Muscle of back (tissue), 13 donors: ENCODE measurements at places on chromosomes 4 and X. TPM values are rescaled to one million over a fixed set of nuclear protein-coding genes. Genes with fewer than 3 reads are reported as not detected.

DNA sequence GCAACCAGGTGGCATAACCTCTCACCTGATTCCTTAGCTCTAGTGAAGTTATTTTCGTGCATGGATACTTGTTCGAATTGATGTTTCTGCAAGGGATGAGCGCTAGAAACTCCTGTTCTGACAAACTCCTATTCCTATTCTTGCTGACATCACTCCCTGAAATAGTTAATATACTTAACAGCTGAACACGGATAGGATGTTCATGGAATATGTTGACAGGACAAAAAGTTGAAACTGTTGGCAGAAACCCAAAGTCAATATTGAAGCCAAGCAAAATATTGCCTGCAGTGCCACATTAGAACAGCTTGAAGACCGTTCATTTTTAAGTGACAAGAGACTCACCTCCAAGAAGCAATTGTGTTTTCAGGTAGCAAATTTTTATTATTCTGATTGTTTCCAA is at the start of gene KLKB1:
TSS of gene KLKB1 (plus strand) at position 287 of the 400 bp plus-strand sequence. CDS start 689 bp downstream, outside the sequence.
- no peak for DNase-seq

DNA sequence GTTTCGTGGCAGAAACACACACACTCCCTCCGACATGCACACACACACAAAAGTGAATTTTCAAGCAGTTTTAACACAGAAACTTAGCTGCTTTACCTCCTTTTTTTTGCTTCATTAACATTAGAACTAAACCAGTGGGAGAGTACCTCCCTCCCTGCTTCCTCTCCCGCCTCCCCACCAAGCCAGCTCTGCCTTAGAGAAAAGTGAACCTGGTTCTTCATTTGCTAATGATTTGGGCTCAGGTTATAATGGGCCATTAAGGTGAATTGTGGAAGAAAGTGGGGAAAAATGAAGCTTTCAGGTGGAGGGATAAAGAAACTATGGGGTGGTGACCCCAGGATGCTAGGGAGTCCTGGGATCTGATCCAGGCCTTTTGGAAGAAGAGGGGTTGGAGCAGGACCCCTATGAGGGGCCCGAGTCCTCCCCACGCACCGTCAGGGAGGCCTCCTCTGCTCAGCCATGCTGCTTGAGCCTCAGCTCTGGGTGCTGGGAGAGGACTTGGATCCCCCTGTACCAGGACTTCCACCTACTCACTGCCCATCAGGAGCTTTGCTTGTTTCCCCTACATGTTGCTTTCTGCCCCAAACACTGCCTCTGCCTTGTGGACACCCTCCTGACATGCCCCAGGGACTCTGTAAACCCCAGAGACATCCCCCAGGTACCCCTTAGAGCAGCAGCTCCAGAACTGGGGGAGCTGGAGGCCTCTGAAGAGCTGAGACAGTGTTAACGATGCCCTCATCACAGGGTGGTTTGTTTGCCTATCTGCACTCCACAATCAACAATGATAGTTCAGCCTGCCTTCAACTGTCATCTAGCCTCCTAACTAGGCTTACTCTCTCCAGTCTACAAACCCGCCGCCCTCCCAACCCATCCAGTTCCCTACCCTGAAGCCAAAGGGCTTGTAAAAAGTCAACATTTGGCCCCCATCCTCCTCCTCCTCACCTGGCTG is 6.5 kb upstream of the JADE1 start:
- no peak for DNase-seq

GRCh38 chr4:101393256-101393655 is 45.9 kb upstream of the PPP3CA start:
- DNase-seq: no peak

GRCh38 chrX:42094218-42094617 is 170.9 kb upstream of the CASK start:
- DNase-seq: no peak

DNA sequence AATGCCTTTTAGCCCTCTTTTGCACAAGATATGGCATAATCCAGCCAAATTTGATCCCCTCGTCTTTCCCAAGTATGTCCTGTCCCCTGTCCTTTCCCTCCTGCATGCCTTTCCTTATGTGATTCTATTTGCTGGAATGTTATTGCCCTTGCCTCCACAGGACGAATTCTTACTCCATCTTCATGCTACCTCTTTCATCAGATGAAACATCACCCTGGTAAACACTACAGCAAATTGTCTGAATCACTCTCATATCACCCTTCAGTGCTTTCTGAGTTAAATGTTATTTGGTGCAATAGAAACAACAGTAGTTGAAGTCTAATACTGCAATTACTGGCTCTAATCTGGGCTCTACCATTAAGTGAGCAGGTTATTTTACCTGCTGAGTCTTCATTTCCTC is 52.2 kb upstream of the FAT1 start:
- no peak for DNase-seq

Gene SMIM10
- 12.5 TPM for polyA plus RNA-seq

- DNase-seq: peak; percentile 11
Measured at GRCh38 chrX:137194164-137194563, 160.4 kb upstream of the GPR101 start.

- DNase-seq: no peak
Measured at GRCh38 chr4:36133086-36133485, 111.2 kb downstream of the ARAP2 start.

DNA sequence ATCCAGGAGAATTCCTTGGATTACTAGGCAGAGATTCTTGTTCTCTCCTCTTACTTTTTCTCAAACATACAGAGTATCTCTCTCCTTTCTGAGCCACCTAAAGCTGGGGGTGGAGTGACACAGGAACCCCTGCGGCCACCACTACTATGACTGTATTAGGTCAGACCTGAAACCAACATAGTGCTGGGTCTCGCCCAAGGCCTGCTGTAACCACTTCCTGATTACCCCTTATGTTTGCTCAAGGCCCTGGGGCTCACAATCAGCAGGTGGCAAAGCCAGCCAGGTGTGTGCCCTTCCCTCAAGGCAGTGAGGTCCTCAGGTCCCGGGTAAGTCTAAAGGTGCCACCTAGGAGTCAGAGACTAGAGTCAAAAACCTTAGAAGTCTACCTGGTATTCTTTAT is 166.4 kb downstream of the PARM1 start:
- no peak for DNase-seq

GRCh38 chr4:8468746-8469535 is 28.4 kb downstream of the TRMT44 start:
- DNase-seq: peak; percentile 79

Gene TKTL2
- polyA plus RNA-seq: not detected

- no peak for DNase-seq
Measured at GRCh38 chr4:123812066-123812390, 415.4 kb downstream of the SPRY1 start.

- DNase-seq: peak; percentile 29
Measured at GRCh38 chr4:108171339-108172230, 2.9 kb upstream of the LEF1 start.

Gene PGAM4
- polyA plus RNA-seq: not detected
